Cortex of kidney (tissue), 1 donor: ENCODE measurements at places on chromosomes 4 and X.

- DNase-seq, result no peak
These were observed 15.8 kb downstream of the TRPC3 start for GRCh38 chr4:121936101-121936500.

GRCh38 chrX:18065956-18066355, 154.7 kb downstream of the BEND2 start:
- DNase-seq, result no peak

GRCh38 chr4:30920043-30920442, 199.9 kb downstream of the PCDH7 start:
- DNase-seq, result no peak

GRCh38 chr4:7160439-7160838, 31.9 kb upstream of the SORCS2 start:
- DNase-seq, result no peak
